SHP77 (cell line): ENCODE measurements at places on chromosomes 6 and 20.

- DNase-seq = no peak
These were observed 107.0 kb upstream of the FOXO3 start for GRCh38 chr6:108453601-108454185.

DNA sequence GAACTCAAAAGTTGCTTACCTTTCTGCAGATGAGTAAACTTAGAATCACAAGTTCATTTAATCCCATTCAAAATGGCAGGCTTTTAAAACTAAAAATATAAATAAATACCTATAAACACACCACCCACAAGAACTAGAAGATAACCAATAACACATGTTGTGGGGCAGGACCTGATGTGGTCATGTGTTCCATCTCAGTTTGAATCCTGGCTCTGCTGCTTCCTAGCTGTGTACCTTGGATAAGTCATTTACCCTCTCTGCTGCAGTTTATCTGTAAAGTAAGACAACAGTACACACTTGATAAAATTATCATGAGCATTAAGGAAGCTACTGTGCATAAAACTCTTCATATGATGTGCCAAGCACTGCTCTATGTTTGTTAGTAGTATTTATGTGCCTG is 22.0 kb downstream of the TRIM27 start:
- DNase-seq = no peak

DNA sequence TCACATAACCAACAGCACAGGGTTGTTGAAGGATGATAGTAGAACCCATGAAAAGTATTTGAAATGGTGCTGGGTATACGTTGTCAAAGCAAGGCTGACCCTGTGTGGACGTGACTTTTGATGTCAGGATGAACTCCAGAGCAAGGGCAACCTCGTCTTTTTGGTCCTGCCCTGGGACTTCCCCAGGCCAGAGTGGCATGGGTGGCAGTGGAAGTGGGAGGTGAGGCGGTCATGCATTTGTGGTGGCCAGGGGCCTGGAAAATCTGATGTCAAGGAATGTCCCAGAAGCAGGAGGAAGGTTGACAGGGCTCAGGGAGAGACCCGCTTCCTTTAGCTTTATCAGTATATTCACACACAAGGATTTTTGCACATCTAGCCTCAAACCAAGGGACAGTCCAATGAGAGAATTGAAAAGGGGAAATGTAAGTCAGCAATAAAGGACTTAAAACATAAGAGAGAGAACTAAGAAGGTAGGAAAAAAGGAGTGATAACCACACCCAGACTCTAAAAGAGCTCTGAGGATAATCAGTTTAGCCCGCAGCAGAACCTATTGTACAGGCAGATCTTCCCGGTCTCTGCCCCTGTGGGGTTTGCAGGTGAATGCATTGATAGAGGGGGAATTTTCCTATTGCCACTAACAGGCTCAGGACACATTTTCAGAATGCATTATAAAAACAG is 98.8 kb upstream of the HDGFL1 start:
- no peak for DNase-seq

DNA sequence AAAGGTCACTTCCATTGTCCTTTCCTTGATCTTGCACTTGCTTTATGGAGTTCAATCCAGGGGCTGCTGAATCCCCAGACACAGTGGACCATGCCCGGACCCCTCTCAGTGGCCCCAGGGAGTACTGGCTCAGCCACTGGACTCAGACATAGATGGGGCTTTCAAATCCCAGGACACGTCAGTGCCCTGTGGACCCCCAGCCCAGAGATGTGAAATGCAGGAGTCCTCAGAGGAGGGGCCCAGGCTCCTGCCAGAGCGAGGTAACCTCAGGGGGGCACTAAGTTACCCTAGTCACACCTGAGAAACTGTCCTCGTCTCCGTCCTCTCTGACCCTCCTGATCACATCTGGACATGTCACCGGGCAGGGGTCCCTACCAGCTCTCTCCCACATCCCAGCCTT is 18.7 kb upstream of the APMAP start:
- no peak for DNase-seq

GRCh38 chr6:46937642-46938041 is 15.9 kb upstream of the ADGRF5 start:
- no peak for DNase-seq

DNA sequence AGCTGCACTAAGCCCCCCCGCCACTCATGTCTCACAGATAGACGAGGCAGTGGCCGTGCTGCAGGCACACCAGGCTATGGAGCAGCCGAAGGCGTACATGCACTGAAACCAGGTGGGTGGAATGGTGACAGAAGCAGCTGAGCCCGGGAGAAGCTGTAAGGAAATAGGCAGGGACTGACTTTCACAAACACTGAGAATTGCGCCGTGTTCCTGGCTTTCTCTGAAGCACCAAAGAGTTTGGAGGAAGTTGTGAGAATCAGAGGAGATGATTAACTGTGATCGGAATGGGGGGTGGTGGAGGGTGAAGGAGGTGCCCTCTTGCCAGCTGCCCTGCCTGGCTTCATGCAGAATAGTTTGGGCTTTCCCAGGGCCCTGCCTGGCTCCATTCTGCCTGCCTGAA is 21.6 kb downstream of the TOMM34 start:
- DNase-seq = no peak

GRCh38 chr20:63160641-63161175 is 55.2 kb downstream of the YTHDF1 start:
- no peak for DNase-seq
